GOT3 (cell line): ENCODE measurements at places on chromosomes 1 and 21.

DNA sequence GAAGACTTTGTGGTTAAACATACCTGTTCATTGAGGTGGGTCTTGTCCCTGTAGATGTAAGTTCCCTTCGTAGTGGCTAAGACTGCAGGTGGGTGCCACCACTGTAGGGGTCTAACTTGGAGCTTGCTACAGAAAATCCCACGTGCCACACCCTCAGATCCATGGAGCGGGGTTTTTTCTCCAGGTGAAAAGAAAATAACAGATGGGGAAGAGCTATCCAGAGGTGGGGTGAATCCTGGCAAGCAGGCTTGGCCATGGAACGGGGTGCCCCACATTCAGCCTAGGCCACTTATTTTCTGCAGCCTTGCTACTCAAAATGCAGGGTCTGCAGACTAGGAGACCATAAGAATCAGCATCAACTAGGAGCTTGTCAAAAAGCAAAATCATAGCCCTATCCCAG is 24.0 kb downstream of the EXOC8 start:
- DNase-seq: no peak

DNA sequence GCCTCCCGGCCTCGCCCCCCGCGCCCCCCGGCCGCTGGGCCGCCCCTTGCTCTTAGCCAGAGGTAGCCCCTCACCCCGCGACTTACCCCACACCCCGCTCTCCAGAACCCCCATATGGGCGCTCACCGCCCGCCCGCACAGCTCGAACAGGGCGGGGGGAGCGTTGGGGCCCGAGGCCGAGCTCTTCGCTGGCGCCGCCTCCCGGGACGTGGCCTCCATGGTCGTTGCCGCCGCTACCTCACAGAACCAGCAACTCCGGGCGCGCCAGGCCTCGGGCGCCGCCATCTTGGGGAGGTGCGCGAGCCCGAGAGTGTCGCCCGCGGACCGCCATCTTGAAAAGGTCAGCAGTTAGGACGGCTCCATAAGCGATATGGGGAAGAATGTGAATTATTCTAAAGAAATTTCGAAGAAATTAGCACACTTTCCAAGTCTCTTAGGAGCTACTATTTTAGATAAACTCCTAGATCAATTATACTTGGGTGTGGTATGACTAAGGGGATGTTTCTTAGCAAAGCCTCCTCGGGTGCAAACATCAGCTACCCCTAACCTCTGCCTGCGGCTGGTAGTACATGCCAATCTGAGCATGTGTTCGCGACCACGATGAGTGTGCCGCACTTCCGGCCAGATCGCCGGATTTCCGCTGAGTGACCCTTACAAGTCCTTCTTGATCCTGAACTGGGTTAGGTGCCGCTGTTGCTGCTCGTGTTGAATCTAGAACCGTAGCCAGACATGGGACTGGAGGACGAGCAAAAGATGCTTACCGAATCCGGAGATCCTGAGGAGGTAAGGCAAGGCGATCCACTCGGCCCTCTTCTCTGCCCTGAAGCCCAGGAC is at the start of the genes LRRC41 and UQCRH:
TSS of gene LRRC41 (minus strand) at position 579 of the 834 bp plus-strand sequence. CDS start at position 285, 294 bp downstream.
TSS of gene UQCRH (plus strand) at position 661 of the 834 bp plus-strand sequence. CDS start at position 730, 69 bp downstream.
- peak; percentile 81 for DNase-seq

GRCh38 chr1:94301186-94301585 is 63.8 kb upstream of the ARHGAP29 start:
- DNase-seq: no peak

DNA sequence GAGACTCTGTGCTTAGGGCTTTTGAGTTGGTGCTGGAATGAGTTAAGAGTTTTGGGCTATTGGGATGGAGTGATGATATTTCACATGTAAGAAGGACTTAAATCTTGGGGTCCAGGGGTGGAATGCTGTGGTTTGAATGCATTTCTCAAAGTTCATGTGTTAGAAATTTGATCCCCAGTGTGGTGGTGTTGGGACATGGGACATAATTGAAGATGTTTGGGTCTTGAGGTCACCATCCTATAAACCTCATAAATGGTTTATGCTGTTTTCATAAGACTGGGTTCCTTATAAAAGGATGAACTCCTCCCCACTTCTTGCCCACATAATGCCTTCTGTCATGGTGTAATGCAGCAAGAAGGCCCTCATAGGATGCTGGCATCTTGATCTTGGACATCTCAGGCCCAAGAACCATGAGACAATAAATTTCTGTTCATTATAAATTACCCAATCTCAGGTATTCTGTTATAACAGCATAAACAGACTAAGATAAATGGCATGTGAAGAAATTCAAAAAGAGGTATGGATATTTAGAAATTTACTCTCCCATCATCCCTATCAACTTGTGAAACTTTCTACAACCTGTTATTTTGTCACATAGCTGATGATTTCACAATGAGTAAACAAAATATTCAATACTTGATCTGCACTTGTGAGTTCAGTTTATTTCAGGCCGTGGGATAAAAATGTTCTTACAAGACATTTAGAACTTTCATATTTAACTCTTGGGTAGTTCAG is 48.0 kb upstream of the NEK7 start:
- no peak for DNase-seq

GRCh38 chr21:39756285-39756684 is 11.3 kb downstream of the IGSF5 start:
- no peak for DNase-seq

GRCh38 chr1:99481391-99481996 is 164.4 kb upstream of the PALMD start:
- DNase-seq: no peak

- DNase-seq: no peak
Measured at GRCh38 chr1:147611586-147611985, 58.7 kb downstream of the ACP6 start.

- peak; percentile 79 for DNase-seq
Measured at GRCh38 chr1:44819608-44820327, 11.4 kb downstream of the BTBD19 start.

DNA sequence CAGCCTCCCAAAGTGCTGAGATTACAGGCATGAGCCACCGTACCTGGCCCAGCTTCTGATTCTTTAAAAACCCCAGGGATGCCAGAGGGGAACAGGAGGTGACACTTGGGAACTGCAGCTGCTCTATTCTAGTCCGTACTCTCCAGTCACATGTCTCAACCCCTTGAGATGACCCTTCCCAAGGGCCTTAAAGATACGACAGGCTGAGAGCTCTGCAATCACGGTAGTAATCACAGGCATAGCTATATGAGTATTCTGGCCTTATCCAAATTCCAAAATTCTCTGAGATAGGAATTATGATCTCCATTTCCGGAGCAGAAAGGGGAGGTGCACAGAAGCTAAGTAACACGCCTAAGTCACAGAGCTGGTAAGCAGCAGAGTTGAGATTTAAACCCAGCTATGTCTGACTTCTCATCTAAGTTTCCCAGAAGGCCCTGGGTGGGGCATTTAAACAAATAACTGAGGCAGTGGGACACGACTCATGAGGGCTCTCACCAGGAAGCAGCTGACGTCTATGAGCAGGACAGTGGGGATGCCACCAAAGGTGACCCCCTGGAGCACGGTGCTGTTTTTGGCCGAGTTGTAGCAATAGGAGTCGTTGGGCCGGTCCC is 5.2 kb downstream of the TMEM63A start:
- no peak for DNase-seq

DNA sequence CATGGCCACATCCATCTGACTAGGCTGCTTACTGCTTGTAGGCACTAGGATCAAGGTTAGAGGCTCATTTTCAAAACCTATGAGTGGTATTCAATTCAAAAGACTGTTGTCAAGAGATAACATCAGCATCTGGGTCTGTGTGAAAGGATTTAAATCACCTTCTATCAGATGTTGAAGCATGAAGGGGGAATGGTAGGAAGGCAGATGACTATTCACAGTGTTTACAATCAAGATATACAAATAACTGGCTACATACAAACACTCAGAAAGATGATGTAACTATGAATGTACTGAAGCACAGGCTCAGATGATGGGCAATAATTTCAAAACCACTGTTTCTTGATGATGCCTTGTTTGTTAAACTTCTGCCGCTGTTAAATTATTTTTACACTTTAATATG is 249.2 kb downstream of the SLC45A1 start:
- DNase-seq: no peak

- no peak for DNase-seq
Measured at GRCh38 chr21:40471103-40471502, 375.9 kb downstream of the DSCAM start.

DNA sequence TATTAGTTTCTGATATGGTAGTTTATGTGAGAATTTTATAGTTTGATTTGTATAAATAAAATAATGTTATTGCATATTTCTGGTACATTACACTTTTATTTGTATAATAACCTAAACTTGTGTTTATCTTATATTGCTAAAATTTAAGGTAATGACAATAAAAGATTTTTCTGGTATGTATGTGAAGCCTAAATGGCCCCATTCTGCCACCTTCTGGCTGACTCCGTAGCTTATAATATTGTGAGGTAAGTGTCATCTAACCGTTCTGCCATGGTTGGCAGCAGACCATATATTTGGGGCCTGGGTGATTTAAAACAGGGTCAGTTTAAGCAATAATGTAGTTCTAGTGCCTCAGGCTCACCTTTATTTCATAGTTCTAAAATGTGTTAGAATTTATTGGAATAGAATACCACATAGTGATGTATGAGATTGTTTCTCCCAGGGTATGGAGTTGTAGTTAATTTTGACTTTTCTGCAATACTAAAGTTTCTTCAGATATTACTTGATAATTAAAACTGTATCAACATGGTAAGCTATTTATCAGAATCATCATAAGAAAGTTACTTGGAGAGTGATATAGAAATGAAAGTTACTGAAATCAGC is 21.2 kb upstream of the PRKACB start:
- no peak for DNase-seq

DNA sequence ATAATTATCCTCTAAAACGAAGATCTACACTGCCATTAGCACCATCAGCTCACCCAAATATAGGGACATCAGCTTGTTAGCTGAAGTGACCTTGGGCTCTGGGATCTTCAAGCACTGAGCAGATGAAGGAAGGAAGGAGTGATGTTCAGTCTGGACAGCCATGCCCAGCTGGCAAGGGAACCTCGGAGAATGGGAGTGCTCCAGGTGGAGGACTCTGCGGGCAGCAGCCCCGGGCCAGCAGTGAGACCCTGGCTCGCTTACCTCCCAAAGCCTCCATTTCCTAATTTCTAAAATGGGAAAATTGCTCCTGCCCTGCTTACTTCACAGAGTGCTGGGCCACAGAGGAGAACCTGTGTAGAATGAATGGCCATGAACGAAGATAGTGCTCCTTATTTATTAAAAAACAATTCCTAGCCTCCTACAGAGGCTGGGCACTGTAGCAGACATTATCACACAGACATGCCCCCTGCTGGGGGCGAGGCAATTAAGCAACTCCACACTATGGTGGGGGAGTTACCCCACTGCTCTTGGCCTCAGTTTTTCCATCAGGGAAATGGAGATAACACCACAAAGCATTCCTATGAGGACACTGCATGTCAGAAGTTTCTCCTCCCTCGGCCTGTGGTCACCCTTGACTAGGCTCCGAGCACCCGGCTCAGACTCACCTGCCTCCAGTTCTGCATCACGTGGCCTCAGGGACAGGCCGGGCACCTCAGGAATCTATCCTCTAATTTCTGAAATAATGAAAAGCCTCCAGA is 117.6 kb downstream of the KCNN3 start:
- no peak for DNase-seq

DNA sequence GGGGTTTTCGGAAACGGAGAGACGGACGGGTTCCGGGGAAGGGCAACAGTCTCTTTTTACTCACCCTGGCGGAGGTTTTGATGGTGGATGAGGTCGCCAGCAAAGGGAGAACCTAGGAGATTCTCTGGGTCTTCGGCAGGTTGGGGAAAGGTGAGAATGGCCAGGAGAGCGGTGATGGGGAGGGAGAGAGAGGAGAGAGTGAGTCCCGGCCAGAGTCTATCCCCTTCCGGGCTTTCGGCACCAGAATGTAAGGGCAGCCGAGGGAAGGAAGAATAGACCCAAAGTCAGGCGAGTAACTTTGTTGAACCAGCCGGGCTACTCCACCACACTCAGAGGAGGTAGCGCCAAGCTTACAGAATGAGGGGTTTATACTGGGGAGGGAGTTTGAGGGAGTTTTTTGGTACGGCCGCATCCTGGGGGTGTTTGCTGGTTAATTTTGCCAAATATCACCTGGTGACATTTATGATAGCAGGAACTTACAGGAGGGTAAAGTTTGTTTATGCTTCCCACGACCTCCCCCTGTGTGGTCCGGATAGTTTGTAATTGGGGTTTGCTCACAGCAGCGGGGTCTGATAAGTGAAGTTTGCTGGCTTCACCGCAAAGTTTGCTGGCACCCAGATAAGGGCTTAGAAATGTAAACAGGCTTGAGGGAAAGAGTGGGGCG is 141.1 kb upstream of the ETV3 start:
- no peak for DNase-seq

- no peak for DNase-seq
Measured at GRCh38 chr1:233990486-233990885, 86.0 kb downstream of the SLC35F3 start.

DNA sequence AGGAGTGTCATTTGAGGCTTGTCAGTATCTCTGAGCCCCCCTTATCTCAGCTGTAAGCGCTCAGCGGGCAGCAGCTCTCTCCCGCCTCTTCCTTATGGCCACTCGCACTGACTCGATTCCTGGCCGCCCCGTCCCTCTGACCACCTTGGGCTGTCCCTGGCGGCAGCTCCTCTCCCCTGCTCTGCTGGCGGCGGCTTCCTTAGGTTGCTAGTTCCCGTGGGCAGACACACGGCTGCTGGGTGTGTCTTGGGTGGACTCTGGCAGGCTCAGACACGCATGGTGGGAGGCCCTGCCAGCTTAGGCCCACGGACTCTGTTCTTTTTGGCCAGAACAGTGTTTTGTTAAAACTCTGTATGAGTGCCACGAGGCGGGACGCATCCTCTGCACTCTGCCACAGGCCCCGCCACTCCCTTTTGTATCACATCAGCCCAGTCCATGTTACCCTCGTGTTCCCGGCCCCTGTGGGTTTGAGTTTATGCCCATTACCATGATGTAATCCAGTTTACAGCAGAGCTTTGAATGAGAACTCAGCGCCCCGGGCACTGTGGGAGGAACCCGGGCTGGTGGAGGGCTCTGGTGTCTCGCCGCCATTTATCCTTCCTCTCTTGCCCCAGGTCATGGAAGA is 45.9 kb downstream of the COQ8A start:
- no peak for DNase-seq

- DNase-seq: no peak
Measured at GRCh38 chr1:178174539-178174938, 80.6 kb downstream of the RASAL2 start.

DNA sequence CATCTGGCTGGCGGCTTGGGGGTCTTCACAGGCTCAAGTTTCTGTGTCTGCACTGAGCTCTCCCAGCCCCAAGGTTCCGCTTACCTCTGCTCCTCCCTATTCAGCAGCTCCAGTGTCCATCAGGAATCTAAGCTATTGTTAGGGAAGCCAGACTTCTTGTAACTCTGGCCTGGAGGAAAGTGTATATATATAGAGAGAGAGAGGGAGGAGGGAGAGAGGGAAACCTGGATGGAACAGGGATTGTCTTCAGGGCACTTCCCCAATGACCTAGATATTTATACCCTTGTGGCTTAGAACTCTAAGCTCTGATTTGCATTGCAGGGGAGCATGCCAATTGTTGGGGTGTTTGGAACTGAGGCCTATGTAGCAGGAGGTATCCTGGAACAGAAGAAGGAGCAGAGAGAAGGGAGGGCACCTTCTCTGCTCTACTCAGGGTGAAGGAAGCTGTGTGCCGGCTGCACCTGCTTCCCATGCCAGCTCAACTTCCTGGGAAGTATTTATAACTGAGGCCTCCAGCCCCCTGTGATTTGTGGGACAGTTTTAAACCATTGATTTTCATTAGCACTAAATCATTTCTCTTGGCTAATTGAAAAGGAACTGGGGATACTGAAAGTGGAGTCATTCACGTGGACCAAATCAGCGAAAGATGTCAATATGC is 70.9 kb downstream of the NAV1 start:
- DNase-seq: no peak

- no peak for DNase-seq
Measured at GRCh38 chr1:11725616-11726015, 10.3 kb upstream of the AGTRAP start.

GRCh38 chr1:194809665-194810064 is 1623.3 kb upstream of the B3GALT2 start:
- DNase-seq: no peak
